Neural progenitor cell (in vitro differentiated cells): ENCODE measurements at places on chromosomes 3 and 15. TPM values are rescaled to one million over a fixed set of nuclear protein-coding genes. Genes with fewer than 3 reads are reported as not detected.

- DNase-seq, result no peak
Measured at GRCh38 chr3:140505876-140506275, 172.0 kb upstream of the TRIM42 start.

- no peak for DNase-seq
Measured at GRCh38 chr15:50778086-50778485, 12.6 kb upstream of the SPPL2A start.

GRCh38 chr15:50636146-50636545 is 50.5 kb downstream of the TRPM7 start:
- DNase-seq, result no peak

DNA sequence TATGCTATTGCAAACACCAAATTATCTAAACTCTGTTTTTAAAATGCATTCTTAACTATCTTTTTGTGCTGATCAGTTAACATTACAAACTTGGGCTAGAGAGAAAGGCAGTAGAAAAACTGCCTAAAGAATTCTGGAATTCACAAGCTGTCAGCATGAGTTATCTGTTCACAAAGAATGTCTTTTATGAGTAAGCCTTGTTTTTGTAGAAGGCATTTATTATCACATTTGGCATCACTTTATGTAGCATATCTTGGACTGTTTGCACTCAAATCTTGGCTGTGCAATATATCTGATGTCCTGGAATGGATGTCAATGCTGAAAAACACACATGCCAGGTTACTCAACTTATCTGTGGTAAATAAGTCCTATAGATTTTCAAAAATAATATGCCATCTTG is 15.5 kb upstream of the BCHE start:
- no peak for DNase-seq

GRCh38 chr3:37375184-37376127 is 201.1 kb upstream of the LRRFIP2 start:
- no peak for DNase-seq

DNA sequence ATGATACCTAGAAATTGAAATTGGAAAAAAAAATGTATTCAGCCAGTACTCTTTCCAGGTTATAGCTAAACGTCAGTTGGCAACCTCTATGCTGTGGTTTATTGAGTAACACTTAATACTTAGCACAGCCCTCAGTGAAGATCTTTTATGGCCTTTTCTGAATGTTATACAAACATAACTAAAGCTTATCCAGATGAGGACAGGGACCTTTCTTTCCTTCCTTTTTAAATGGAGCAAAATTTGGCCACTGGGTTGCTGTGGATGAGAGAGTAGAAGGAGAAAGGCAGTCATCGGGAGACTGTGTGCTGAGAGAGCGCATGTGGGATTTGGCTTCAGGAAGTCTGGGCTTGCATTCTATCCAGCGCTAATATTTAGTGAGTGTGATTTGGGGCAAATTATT is 36.1 kb downstream of the IGF1R start:
- DNase-seq, result no peak

DNA sequence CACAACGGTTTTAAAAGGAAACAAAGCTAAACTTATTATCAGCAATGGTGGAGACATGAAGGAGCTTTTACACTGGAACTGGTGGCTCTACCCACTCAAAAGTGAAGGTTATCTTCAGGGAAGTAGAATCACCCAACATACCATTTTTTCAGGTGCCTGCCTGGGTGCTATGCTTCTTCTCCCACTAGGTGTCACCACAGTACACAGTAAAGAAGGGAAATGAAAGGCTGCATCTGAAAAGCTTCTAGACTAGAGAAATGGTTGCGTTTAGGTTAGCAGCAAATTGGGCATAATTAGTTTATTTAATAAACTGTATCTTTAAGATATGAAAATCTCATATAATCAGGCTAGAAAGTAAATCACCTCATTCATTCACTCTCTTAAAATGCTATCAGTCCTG is 47.0 kb upstream of the SELENOK start:
- DNase-seq, result peak; percentile 75

The PRR20G gene
- total RNA-seq, result not detected in 2 replicates

The SST gene
- not detected in 2 replicates for total RNA-seq
